Stimulated activated CD4-positive, alpha-beta T cell treated with anti-CD3 and anti-CD28 coated beads, Interleukin-15, amount 100 ng/mL, for 48 hours (primary cell): ENCODE measurements at places on chromosomes 1 and 21.

- no peak for DNase-seq
These were observed 57.9 kb downstream of the RASAL2 start for GRCh38 chr1:178151831-178152230.

GRCh38 chr1:72777918-72778317 is 495.6 kb upstream of the NEGR1 start:
- no peak for DNase-seq

GRCh38 chr1:67582625-67583461 is 102.2 kb upstream of the GADD45A start:
- no peak for DNase-seq

DNA sequence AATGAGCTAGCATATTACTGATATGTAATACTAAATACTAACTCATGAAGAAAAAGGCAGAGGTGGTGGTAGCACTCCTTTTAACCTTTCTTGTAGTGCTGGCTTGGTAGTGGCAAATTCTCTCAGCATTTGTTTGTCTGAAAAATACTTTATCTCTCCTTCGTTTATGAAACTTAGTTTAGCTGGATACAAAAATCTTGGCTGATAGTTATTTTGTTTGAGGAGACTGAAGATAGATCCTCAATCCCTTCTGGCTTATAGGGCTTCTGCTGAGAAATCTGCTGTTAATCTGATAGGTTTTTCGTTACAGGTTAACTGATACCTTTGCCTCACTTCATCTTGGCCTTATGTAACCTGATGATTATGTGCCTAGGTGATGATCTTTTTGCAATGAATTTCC is 87.8 kb downstream of the LYPLAL1 start:
- no peak for DNase-seq

GRCh38 chr1:45444609-45445131 is 46.3 kb downstream of the TESK2 start:
- DNase-seq: no peak

DNA sequence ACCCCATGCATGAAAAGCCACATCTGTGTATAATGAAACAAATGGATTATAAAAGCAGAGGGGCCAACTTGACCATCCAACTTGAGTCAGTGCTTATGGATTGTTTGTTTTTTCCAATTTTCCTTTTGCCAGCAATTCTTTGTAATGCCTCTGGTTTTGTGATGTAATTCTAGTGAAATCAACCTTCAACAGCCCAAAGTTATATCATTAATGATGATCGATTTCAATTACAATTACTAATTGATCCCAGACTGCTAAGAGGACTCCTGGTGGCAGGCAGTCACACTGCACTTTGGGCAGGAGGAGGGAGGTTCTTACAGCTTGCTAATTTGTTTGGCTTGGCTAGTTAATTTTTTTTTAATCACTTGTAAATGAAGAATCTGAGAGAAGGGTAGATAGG is 552.3 kb downstream of the NUF2 start:
- no peak for DNase-seq

GRCh38 chr1:43319288-43319687 is 18.3 kb upstream of the MPL start:
- no peak for DNase-seq

GRCh38 chr1:24091971-24092482 is 19.9 kb downstream of the MYOM3 start:
- no peak for DNase-seq

DNA sequence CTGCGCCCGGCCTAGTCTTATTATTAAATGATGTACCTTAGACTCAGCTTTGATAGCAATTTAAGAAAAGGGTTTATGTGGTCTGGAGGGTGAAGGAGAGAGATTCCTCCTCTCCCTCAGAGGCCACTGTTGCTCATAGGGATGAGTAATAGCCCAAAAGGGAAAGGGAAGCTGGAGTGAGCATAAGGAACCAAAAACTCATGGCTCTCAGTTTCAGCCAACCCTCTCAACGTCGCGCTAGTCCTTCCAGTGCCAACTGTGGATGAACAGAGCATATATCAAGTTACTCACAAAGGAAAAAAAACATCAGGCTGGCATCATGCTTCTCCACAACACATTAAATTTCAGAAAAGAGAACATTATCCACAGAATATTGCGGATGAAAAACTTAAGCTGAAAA is 8.3 kb upstream of the GPR89B start:
- no peak for DNase-seq

- no peak for DNase-seq
These were observed 58.5 kb downstream of the CDC7 start for GRCh38 chr1:91559046-91559750.

- no peak for DNase-seq
These were observed 114.3 kb upstream of the ZNF678 start for GRCh38 chr1:227449051-227449450.

DNA sequence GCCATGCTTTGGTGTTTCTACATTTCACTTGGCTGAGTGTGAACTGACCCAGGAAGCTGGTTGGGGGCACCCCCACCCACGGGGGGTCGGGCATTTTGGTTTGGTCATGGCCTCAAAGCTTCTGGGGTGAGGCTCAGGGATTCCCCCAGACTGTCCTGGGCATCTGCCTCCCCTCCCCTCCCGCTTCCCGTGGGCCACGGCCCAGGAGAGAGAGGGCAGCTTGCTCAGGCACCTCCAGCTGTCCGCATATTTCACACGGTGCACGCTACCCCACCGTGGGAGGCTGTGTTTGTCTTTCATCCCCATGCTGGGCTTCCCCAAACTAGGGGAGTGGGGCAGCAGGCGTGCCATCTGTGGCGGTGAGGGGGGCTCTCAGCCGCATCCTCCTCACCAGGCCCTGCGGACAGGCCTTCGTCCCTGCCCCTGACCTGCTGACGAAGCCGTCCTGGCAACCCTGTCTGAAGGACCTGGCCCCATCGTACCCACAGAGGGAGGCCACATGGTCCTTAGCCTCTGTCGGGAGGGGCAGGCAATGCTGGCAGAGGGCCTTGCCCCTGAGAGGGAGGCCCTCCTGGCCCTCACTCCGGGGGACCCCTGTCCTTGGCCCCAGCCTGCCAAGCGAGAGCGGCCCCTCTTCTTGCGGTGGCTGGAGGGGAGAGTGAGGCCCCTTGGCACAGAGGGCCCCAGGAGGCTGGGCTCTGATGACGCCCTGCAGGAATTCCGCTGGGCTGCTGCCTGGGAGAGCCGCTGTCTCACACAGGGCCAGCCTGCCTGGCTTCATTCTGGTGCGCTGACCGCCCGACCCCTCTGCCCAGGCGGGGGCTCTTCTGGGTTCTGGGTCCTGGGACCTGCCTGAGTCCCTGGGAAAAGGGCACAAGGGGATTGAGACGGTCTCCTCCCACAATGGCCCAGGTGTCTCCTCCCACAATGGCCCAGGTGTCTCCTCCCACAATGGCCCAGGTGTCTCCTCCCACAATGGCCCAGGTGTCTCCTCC is 22.1 kb downstream of the TP73 start:
- DNase-seq: no peak

DNA sequence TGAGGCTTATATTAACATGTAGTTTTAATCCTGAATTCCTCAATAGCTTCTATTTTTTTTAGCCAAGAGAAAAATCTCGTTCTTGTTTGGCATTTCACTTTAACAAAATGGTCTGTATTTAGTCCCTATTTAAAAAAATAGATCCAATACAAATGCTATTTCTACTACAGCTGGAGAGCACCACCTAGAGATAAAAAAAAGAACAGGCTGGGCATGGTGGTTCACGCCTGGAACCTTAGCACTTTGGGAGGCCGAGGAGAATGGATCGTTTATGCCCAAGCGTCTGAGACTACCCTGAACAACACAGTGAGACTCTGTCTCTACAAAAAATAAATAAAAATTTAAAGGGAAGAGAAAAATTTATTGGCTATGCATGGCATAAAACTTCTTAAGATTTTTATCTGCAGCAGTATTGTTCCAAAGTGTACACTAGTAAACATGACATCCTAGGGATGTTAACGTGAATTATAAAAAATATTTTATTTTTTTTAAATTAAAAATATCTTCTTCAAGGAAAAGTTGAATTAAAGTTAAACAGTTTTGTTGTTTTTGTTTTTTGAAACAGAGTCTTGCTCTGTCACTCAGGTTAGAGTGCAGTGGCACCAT is 4.4 kb downstream of the ST7L start:
- no peak for DNase-seq

DNA sequence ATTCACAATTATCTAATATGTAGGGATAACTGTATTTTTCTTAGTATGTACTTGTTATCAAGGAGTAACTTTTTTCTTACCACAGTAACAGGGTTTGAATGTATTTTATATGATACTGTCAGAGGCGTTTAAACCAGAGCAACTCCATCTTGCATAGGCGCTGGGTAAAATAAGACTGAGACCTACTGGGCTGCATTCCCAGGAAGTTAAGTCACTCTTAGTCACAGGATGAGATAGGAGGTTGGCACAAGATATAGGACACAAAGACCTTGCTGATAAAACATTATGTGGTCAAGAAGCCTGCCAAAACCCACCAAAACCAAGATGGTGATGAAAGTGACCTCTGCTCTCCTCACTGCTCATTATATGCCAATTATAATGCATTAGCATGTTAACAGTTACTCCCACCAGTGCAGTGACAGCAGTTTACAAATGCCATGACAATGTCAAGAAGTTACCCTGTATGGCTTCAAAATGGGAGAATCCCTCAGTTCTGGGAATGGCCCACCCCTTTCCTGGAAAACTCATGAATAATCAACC is 64.8 kb downstream of the RPE65 start:
- no peak for DNase-seq
